ENCODE measurements at places on chromosomes 7 and 10.

GRCh38 chr7:123747620-123748141 lies 1.1 kb downstream of the WASL start:
- peak; percentile 88 for DNase-seq

DNA sequence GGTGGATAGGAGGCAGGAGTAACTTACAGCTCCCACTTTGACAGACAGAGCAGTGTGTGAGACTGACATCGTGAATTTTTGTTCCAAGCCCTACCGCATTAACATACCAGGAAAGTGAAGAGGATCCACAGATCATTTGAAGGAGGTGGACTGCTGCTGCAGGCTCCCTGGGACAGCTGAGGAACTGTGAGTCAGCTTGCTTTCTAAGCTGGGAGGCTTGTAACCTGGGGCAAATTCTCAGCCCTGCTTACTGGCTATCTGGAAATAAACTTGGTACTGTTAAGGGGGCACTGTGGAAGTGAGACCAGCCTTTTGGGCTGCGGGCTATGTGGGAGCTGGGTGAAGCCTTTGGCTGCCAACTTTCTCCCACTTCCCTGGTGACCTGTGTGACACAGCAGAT lies 1202.5 kb downstream of the DNAJB9 start:
- no peak for DNase-seq

DNA sequence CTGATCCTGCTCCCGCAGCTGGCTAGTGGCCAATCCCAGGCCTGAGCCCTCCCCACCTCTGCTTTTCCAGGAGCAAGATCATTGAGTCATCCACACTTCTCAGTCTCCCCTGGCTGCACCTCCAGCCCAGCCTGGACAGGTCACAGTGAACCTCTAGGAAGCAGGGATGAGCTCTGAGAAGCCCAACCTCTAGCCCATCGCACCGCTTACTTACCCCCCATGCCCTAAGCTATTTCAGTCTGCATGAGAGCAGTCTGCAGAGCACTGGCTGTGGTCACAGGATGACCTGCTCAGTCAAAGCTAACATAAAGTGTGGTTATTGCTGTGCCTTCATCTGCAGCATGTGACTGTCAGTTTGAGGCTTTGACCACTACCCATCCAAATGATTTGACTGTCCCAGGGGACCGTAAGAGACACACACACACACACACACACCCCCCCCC lies 129.2 kb downstream of the SORBS1 start:
- DNase-seq = no peak

GRCh38 chr7:116708861-116709260 lies 36.9 kb downstream of the MET start:
- no peak for DNase-seq
